NCI-H2227 treated with DMSO at 0.1 percent for 48 hours (cell line): ENCODE measurements at places on chromosomes 5 and 9.

- DNase-seq, result no peak
These were observed 61.0 kb upstream of the SMIM23 start for GRCh38 chr5:171724468-171725204.

DNA sequence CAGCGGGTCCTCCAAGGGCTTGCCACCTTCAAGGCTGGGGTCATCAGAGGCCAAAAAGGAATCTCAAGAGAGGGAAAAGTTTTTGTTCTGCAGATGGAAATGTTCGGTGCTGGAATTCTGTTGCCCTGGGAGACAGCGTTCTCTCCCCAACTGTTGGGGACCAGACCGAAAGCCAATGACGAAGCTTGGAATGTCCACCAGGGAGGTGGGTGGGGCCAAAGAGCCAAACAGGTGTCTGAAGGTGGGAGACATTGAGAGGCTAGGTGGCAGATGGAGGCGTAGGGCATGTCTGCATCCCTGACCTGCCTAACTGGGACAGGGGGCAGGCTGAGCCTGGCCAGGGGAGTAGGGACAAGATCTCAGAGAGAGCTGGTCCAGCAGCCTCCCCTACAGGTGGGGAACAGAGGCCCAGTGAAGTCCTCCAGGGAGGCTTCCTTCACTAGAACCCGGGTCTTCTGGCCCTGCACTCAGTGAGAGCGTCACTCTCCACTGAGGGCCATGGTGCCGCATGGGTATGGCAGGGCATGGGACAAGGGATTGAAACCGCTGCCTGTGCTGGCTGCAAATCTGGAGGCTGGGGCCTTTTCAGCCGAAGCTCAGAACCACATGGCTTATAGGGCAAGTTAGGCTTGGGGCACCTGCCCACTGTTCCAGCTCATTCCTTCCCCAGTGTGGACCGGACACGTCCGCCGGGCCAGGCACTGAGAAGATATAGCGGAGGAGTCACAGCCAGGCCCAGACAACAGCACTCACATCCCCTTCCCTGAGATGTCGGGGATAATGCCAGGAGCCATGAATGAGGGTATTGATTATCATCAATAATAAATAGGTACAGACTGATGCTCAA lies 5.0 kb upstream of the FAM78A start:
- DNase-seq, result no peak

GRCh38 chr9:134561427-134562145 lies 80.0 kb upstream of the COL5A1 start:
- DNase-seq, result no peak

DNA sequence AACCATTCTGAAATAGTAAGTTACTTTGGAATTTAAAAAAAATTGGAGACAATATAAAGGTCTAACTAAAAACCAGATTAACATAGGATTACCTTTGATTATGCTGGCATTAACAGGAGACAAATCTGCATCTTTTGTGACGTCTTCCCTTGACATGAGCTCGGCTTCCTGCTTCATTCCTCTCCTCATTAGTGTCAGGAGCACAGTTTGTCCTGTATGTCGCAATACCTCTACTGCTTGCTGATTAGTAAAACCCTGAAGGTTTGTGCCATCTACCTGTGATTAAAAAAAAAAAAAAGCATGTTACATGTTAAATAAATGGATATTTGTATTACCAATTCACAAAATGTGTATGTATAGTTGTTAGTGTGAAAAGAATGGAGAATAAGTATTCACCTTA lies 73.7 kb downstream of the MPDZ start:
- DNase-seq, result no peak

GRCh38 chr5:10233505-10233904 lies 16.2 kb downstream of the ATPSCKMT start:
- no peak for DNase-seq

- DNase-seq, result peak; percentile 76
These were observed 170.2 kb upstream of the POU5F2 start for GRCh38 chr5:93911609-93912008.

GRCh38 chr9:123796094-123796493 lies 133.8 kb downstream of the DENND1A start:
- no peak for DNase-seq
